ENCODE measurements at places on chromosomes 4 and X. TPM values are rescaled to one million over a fixed set of nuclear protein-coding genes. Genes with fewer than 3 reads are reported as not detected.

The FGG gene
- polyA plus RNA-seq = not detected

The GASK1B gene
- not detected for polyA plus RNA-seq

The PABPC1L2A gene
- polyA plus RNA-seq = not detected

The IL1RAPL2 gene
- not detected for polyA plus RNA-seq

DNA sequence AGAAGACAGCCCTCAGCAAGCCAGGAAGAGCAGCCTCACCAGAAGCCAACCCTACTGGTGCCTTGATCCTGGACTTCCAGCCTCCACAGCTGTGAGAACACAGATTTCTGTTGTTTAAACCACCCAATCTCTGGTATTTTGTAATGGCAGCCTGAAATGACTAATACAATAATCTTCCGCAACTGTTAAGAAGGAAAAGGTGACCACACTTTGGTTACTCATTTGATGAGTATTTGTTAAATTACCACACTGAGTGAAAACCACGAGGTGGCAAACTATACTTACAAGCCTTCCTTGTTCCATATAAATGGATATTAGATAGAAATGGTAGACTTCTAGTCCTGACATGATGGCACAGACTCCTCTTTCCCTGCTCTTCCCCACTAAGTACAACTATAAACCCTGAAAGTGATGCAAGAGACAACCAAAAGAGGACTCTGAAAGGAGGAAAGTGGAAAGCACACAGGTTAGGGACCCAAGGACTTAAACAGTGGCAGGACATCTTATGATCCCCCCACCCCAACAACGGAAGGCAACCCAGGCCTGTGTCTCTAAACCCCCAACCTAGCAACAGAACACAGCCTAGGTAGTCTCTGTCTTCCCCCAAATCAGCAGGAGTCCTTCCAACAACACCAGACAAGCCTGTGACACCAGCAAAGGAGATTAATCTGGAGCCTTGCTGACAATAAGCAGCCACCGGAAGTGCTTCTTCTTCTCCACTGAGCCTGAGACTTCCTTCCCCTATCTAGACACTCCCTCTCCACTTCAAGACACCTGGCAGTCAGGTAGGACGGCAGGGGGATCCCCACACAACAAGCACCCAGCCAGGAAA, 12.3 kb downstream of the ZNF182 start:
- DNase-seq = no peak

- DNase-seq = no peak
Observed at GRCh38 chr4:129131343-129131742, 35.4 kb downstream of the C4orf33 start.

- no peak for DNase-seq
Observed at GRCh38 chrX:47293106-47293505, 60.3 kb downstream of the USP11 start.

GRCh38 chr4:158496030-158496741, 25.5 kb upstream of the RXFP1 start:
- no peak for DNase-seq

DNA sequence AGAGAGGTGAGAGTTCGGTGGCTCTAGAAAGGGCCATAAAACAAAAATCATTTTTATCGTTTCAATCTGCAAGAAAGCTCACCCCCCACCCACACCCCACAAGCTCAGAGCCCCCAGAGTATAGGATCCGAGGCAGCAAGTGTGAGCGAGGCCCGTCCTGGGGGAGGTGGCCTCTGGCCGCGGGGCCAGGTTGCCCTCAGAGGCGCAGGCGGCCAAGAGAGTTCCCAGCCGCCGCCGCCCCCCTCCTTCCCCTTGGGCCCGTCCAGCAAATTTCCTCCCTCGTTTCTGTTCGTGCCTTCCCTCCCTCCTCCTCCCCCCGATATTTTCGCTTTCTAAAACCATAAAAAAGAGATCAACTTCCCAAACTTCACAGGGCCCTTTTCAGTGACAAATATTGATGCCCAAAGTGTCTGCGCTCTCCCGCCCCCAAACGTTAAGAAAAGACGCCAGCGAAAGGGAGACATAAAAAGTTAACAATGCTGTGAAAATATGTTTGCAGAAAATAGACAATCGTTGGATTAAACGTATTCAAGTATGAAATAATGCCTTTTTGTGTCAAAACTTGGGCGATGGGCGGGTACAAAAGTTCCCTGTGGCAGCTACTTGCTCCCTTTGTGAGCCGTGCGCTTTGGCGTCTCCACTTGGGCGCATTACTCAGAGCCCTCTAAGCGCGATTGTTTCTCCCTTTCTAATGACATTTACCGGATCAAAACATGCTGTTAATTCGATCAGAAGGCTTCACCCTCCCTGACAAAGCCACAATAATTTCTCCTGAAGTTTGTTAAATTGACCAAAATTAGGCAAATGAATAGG, 1.1 kb upstream of the HELT start:
- DNase-seq = no peak

- DNase-seq = no peak
Observed at GRCh38 chr4:4668355-4669210, 126.7 kb upstream of the STX18 start.

DNA sequence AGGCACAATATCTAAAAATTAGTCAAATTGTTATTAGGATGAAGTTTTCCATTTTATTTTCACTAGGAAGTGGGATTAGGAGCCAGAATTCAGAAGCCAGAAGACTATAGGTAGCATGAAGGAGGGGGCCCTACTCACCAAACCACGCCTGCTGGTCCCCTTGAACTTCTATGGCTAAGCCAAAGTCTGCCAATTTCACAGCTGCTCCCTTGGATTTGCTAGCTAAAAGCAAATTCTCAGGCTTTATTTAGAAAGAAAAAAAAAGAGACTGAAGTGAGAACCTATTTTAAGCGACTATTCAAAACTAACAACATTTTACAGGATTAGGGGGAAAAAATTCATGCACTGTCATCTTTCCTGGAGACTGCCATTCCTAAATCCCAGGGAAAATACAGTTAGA, 224.3 kb downstream of the CAMK2D start:
- DNase-seq = no peak

All from CD4-positive, alpha-beta memory T cell (primary cell).